ENCODE measurements at places on chromosomes 16 and 17. TPM values are rescaled to one million over a fixed set of nuclear protein-coding genes. Genes with fewer than 3 reads are reported as not detected.

The FA2H gene
- total RNA-seq, result not detected

The OSGIN1 gene
- not detected for total RNA-seq

The TOX3 gene
- total RNA-seq, result 54.8 TPM

The APOBR gene
- not detected for total RNA-seq

The C1QTNF1 gene
- total RNA-seq, result 0.15 TPM

The TNFRSF17 gene
- total RNA-seq, result not detected

The MYADML2 gene
- total RNA-seq, result 0.69 TPM

The ATP2A1 gene
- 4.5 TPM for total RNA-seq

The GPRC5C gene
- 93.3 TPM for total RNA-seq

The PIK3R6 gene
- not detected for total RNA-seq

The CLDN9 gene
- total RNA-seq, result 0.39 TPM

The TPSAB1 gene
- not detected for total RNA-seq

The MT1A gene
- not detected for total RNA-seq

The AANAT gene
- total RNA-seq, result 0.39 TPM

The KCNJ18 gene
- not detected for total RNA-seq

The NFATC3 gene
- 33.1 TPM for total RNA-seq

The ATP2A3 gene
- 97.8 TPM for total RNA-seq

The VAMP2 gene
- total RNA-seq, result 117 TPM

The SHISA6 gene
- 12.6 TPM for total RNA-seq

The FNDC8 gene
- total RNA-seq, result not detected

The CBFA2T3 gene
- 126 TPM for total RNA-seq

The MEFV gene
- total RNA-seq, result not detected

The PCGF2 gene
- 70.1 TPM for total RNA-seq

The PMP22 gene
- total RNA-seq, result 0.56 TPM

The MMP25 gene
- not detected for total RNA-seq

The ADAM11 gene
- total RNA-seq, result 396 TPM

The GRIN2A gene
- total RNA-seq, result 6.8 TPM

The RHBDL1 gene
- 8.2 TPM for total RNA-seq

The CCL4L2 gene
- total RNA-seq, result not detected

The GNAO1 gene
- 250 TPM for total RNA-seq

The PIEZO1 gene
- 12.3 TPM for total RNA-seq

The NLE1 gene
- total RNA-seq, result 9.1 TPM

The SPNS3 gene
- not detected for total RNA-seq

The SRL gene
- total RNA-seq, result 0.37 TPM

The HOXB9 gene
- total RNA-seq, result not detected

The NHLRC4 gene
- total RNA-seq, result 3.4 TPM

The WNT9B gene
- not detected for total RNA-seq

The RTN4RL1 gene
- 50.3 TPM for total RNA-seq

The ZNF771 gene
- total RNA-seq, result 7.8 TPM

The PRCD gene
- total RNA-seq, result 1.4 TPM
